ENCODE measurements at places on chromosomes 2 and 18. TPM values are rescaled to one million over a fixed set of nuclear protein-coding genes. Genes with fewer than 3 reads are reported as not detected.

GRCh38 chr2:232458051-232458660, 2.2 kb downstream of the ALPI start:
- H3K36me3 ChIP-seq: no peaks in the 10 kb centered on the region
- no peak overlapping the region for H3K4me3 ChIP-seq
- no peak for DNase-seq

OSR1 gene
- total RNA-seq: not detected

- no peak overlapping the region for H3K4me3 ChIP-seq
- H3K36me3 ChIP-seq: no peaks in the 10 kb centered on the region
- H3K27ac ChIP-seq: no peak overlapping the region
- H3K4me1 ChIP-seq: no peaks in the 10 kb centered on the region
- DNase-seq: no peak
- no peaks in the 10 kb centered on the region for H3K27me3 ChIP-seq
Observed at GRCh38 chr2:77458216-77458615, 64.0 kb downstream of the LRRTM4 start.

GRCh38 chr2:195029804-195030654, 627.0 kb upstream of the SLC39A10 start:
- no peaks in the 10 kb centered on the region for H3K27me3 ChIP-seq

- H3K4me3 ChIP-seq: no peak overlapping the region
- DNase-seq: no peak
- H3K4me1 ChIP-seq: peaks cover 8% of the 10 kb centered on the region
- H3K36me3 ChIP-seq: peaks cover under 1% of the 10 kb centered on the region
- no peaks in the 10 kb centered on the region for H3K27me3 ChIP-seq
- no peak overlapping the region for H3K27ac ChIP-seq
Observed at GRCh38 chr2:23900541-23901322, 26.2 kb downstream of the ATAD2B start.

GRCh38 chr18:63299837-63300745, 19.5 kb downstream of the BCL2 start:
- no peak for DNase-seq
- H3K36me3 ChIP-seq: no peaks in the 10 kb centered on the region
- no peaks in the 10 kb centered on the region for H3K27me3 ChIP-seq
- H3K4me1 ChIP-seq: peaks cover 53% of the 10 kb centered on the region
- H3K4me3 ChIP-seq: no peak overlapping the region
- H3K27ac ChIP-seq: peak overlapping the region; percentile 67

DNA sequence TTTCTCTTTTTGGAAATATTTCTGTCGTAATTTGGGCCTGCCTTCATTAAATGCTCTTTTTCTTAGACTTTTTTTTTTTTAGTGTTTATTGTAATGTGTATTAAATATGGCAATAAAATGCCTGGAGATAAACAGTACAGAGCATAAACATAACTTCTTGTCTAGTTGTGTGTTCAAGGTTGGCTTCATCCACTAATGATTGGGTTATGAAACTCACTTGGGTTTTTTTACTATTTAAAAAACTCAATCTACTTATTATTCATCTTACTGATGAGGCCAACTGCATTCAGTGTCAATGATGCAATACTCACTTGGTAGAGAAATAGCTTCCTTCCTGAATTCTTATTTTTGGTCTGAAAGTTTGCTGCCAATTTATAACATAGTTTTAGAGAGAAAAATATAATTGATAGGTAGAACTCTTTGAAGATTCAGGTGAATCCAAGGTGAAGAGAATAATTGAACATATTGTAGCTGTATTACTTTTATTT, 144.2 kb upstream of the NABP1 start:
- no peak overlapping the region for H3K27ac ChIP-seq
- DNase-seq: no peak
- no peak overlapping the region for H3K4me3 ChIP-seq
- no peaks in the 10 kb centered on the region for H3K36me3 ChIP-seq

DNA sequence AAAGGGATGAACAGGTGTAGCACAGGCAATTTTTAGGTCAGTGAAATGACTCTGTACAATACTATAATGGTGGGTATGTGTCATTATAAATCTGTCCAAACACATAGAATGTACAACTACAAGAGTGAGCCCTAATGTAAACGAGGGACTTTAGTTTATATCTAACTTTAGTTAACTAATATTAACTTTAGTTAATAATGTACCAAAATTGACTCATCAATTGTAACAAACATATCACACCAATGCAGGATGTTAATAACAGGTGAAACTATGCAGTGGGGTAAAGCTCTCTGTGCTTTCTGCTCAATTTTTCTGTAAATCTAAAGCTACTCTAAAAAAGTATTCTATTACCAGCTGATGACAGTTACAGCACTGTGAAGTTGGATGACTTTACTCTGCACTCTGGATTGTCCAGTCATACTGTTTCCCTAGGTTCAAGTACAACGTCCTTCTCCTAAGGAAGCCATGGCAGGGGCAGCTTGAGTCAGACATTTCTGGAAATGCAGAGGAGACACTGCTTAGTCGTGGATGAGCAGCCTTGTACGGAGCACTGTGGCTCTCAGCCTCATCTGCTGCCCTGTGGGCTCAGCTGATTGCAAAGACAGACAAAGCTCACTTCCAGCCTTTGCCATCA, 26.1 kb downstream of the TGFA start:
- H3K4me1 ChIP-seq: peaks cover 26% of the 10 kb centered on the region
- no peaks in the 10 kb centered on the region for H3K27me3 ChIP-seq
- H3K27ac ChIP-seq: no peak overlapping the region
- no peak overlapping the region for H3K4me3 ChIP-seq
- no peaks in the 10 kb centered on the region for H3K36me3 ChIP-seq

FAHD2A gene
- total RNA-seq: 26.4 TPM

DNA sequence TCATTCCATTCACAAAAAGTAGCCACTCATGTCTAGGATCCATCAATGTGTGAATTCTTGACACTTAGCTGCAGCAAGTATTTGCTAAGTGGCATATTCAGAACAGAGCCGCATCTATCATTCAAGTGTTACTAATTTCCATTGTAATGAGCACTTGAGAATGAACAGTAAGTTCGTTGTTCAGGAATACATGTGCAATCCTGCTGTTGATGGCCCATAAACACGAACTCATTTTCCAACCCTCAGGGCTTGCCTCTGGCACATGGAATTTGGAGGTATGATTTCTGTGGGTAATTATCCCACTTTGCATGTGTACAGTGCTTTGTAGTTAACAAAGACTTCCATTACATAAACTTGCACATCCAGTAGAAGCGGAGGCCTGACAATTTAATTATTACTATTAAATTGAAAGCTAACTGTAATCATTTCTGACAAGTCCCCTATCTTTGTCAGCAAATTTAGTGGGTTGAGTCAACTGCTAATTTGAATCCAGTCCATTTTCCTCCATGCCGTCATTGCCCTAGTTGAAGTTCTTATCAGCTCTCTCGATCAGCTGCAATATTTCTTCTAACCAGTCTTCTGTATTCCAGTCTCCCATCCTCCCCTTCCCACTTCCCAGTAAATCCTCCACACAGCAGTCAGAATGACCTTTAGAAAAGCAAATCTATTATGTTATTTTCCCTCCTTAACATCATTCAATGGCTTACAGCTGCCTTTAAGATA, 116.0 kb upstream of the AQP4 start:
- no peak overlapping the region for H3K27ac ChIP-seq
- H3K27me3 ChIP-seq: no peaks in the 10 kb centered on the region
- no peak for DNase-seq
- no peaks in the 10 kb centered on the region for H3K4me1 ChIP-seq
- no peak overlapping the region for H3K4me3 ChIP-seq

DNA sequence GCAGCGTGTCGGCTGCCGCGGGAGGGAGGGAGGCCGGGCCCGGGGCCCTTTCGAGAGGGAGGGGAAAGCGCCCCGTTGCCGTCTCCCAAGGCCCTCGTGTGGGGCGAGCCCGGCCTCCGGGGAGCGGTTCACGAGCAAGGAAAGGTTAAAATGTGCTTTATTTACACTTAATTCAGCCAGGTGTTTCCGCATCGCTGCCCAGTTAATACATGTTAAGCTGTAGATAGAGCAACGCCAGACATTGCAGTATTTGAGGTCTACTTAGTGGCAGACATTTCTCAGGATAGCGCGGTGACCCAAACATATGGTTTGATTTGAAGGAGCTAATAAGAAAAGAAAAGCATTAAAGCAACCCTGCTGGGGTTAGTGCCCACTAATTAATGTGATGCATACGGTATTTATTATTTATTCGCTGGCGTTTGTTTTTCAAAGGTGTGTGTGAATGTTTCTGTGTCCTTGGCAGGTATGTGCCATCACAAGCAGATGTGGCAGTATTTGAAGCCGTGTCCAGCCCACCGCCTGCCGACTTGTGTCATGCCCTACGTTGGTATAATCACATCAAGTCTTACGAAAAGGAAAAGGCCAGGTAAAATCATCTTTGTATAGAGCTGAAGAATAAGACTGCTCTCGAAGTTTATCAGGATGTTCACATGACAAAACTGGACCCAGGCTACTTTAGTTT, 571 bp downstream of the EEF1B2 start:
- H3K27me3 ChIP-seq: no peaks in the 10 kb centered on the region
- no peak for DNase-seq
- peaks cover 25% of the 10 kb centered on the region for H3K4me1 ChIP-seq
- peak overlapping the region; percentile 73 for H3K27ac ChIP-seq
- H3K4me3 ChIP-seq: peak overlapping the region; percentile 96
- no peaks in the 10 kb centered on the region for H3K36me3 ChIP-seq

DNA sequence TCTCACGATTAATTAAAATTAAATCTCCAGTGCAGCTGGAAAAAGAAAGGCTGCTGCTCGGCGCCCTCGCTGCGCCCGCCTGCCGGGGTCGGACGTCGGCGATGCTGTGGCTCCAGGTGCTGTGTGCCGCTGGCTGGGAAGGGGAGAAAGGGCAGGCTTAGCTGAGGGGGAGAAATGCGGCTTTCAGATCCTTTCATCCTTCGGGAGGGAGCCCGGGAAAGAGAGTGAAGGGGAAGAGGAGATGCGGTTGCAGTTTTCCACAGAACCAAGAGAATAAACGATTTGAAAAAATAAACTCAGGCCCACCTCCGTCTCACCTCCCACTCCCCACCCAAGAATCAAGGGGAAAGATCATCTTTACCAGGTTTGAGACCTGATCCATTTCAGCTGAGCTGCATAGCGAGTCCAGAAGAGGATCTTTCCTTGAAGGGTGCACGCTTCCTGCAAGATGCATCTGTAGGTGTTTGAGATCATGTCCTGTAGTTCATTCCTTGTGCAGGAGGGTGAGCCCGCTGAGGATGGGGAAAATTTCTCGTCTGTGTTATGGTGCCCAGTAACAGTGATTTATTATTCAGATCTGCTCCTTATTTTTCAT, 495 bp downstream of the TMEM169 start:
- H3K36me3 ChIP-seq: no peaks in the 10 kb centered on the region
- no peak for DNase-seq
- H3K4me3 ChIP-seq: peak overlapping the region; percentile 97
- no peaks in the 10 kb centered on the region for H3K27me3 ChIP-seq

BCL2 gene
- 128 TPM for total RNA-seq

GRCh38 chr18:10403708-10404107, 50.7 kb upstream of the APCDD1 start:
- H3K27me3 ChIP-seq: no peaks in the 10 kb centered on the region
- H3K4me1 ChIP-seq: no peaks in the 10 kb centered on the region
- H3K36me3 ChIP-seq: no peaks in the 10 kb centered on the region
- no peak overlapping the region for H3K4me3 ChIP-seq

- peaks cover 45% of the 10 kb centered on the region for H3K4me1 ChIP-seq
- peak overlapping the region; percentile 34 for H3K27ac ChIP-seq
- no peaks in the 10 kb centered on the region for H3K27me3 ChIP-seq
- H3K4me3 ChIP-seq: no peak overlapping the region
Observed at GRCh38 chr2:134238371-134238770, 15.5 kb upstream of the MGAT5 start.

AQP12A gene
- total RNA-seq: not detected

- H3K4me3 ChIP-seq: no peak overlapping the region
- H3K27ac ChIP-seq: peak overlapping the region; percentile 45
- H3K4me1 ChIP-seq: peaks cover 31% of the 10 kb centered on the region
- H3K27me3 ChIP-seq: no peaks in the 10 kb centered on the region
Observed at GRCh38 chr2:234137400-234138014, 87.0 kb downstream of the SPP2 start.

DNA sequence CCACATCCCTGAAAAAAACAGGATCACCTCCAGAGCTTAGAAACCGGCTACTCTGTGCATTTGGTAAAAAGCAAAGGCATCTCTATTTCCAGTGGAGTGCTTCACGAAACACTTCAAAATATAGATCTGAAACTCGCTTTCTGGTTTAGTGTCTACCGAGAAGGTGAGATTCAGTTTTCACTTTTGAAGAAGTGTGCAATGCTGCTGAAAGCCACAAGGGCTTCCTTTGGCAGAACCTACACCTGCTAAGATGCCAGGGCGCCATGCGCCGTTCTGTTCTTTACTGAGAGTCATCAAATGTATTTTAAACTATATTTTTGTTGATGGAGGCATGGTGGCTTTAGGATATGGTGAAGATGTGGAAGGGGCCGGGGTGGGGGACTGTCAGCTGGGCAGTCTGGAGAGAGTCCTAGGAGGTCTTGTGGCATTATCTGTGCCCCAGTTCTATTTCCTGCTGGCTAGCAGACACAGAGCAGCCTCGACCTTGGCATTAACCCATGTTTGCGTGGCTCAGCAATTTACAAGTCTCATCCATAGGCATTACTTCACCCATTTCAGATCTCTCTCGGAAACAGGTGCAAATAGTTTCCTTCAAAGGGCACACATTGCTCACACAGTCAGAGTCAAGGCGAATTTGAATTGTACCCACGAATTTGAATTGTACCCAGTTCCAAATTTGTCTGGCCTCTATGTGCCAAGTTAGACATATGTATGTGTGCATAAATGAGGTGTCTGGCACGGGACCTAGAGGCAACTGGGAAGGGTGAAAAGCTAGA, 46.7 kb upstream of the KCNF1 start:
- no peak for DNase-seq
- peaks cover 17% of the 10 kb centered on the region for H3K4me1 ChIP-seq
- H3K36me3 ChIP-seq: no peaks in the 10 kb centered on the region
- no peak overlapping the region for H3K4me3 ChIP-seq

ABCG8 gene
- total RNA-seq: not detected

- no peaks in the 10 kb centered on the region for H3K27me3 ChIP-seq
- no peaks in the 10 kb centered on the region for H3K4me1 ChIP-seq
- no peak overlapping the region for H3K4me3 ChIP-seq
- no peak for DNase-seq
- no peak overlapping the region for H3K27ac ChIP-seq
Observed at GRCh38 chr18:56789004-56789888, 138.1 kb downstream of the WDR7 start.

RAMP1 gene
- 1.1 TPM for total RNA-seq

GRCh38 chr2:207479198-207479785, 50.5 kb upstream of the CREB1 start:
- H3K36me3 ChIP-seq: no peaks in the 10 kb centered on the region
- DNase-seq: no peak
- H3K27ac ChIP-seq: no peak overlapping the region
- H3K4me1 ChIP-seq: peaks cover 8% of the 10 kb centered on the region
- no peak overlapping the region for H3K4me3 ChIP-seq
- no peaks in the 10 kb centered on the region for H3K27me3 ChIP-seq

- H3K27me3 ChIP-seq: no peaks in the 10 kb centered on the region
- no peaks in the 10 kb centered on the region for H3K4me1 ChIP-seq
- H3K4me3 ChIP-seq: no peak overlapping the region
- no peak for DNase-seq
- H3K27ac ChIP-seq: no peak overlapping the region
- no peaks in the 10 kb centered on the region for H3K36me3 ChIP-seq
Observed at GRCh38 chr2:29560030-29560429, 361.4 kb downstream of the ALK start.

ATP8B1 gene
- total RNA-seq: 0.44 TPM

- no peak for DNase-seq
- no peak overlapping the region for H3K27ac ChIP-seq
- no peaks in the 10 kb centered on the region for H3K36me3 ChIP-seq
- H3K4me3 ChIP-seq: no peak overlapping the region
- H3K27me3 ChIP-seq: no peaks in the 10 kb centered on the region
Observed at GRCh38 chr2:166451468-166451867, 42.6 kb downstream of the SCN7A start.

DSC2 gene
- not detected for total RNA-seq

ZEB2 gene
- 37.4 TPM for total RNA-seq
